Activated naive CD4-positive, alpha-beta T cell treated with anti-CD3 and anti-CD28 coated beads, Interleukin-2, amount 50 U/mL, for 16 hours (primary cell): ENCODE measurements at places on chromosomes 16 and 17.

GRCh38 chr17:74842599-74843351, 16.9 kb downstream of the GRIN2C start:
- DNase-seq, result no peak

- no peak for DNase-seq
These were observed 77.8 kb downstream of the MYH10 start for GRCh38 chr17:8552577-8553320.

GRCh38 chr17:70169709-70170597, 621 bp downstream of the KCNJ2 start:
- DNase-seq, result no peak

GRCh38 chr16:635573-636205, 416 bp downstream of the METTL26 start:
- no peak for DNase-seq
